ENCODE measurements at places on chromosomes 6 and 20.

GRCh38 chr6:118372413-118372812 is 175.7 kb upstream of the PLN start:
- DNase-seq = no peak

DNA sequence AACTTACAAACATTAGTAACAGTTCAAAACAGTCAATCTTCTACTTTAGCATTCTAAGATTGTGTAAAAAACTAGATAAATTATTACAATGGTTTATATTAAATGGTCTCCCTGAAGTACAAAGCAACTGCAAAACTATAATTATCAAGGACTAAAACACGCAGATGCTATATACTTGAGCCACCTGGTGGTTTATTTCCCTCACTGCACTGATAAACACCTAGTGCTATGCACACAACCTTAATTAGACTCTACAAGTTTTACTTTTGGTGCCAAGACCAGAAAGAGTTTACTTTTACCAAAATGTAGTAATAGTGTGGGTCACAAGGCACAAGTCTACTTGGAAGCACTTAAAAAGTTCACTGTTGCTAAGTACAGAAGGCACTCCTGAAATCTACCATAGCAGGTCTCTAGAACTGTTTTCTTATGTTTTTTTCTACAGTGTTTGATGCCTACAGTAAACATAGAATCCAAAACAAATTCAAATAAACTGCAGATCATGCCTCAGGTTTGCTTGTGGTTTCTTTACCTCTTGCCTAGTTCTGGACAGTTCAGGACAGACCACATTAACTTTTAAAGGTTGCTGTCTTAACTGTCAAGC is 49.2 kb downstream of the GMDS start:
- DNase-seq = peak; percentile 57

DNA sequence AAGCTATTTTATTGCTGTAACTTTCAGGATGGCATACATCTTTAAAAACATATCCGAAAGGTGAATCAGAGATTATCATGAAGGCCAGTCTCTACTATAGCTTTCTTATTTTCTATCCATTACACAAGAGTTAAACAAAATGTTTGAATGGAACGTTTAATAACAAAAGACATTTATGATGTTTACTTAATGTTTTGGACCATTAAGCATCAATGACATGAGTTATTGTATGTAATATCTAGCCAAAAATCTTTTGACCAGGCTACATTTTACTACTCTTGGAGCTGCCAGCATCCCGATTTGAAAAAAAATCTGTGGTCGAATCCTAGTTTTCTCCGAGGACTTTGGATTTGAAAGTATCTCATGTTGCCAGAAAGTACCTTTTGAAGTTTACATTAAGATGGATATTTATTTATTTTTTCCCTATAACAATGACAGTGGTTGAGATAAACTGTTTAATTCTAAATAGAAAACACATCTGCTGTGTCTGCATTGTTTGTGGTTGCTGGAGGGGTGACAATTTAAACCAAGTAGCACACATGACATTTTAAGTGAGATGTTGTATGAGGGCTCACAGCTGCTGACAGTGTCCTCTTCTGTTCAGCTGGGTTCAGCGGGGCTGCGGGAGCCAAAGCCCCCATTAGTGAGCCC is 293.7 kb upstream of the TCF21 start:
- DNase-seq = no peak

- no peak for DNase-seq
These were observed 7.8 kb downstream of the TCF15 start for GRCh38 chr20:602111-602970.

GRCh38 chr20:33568378-33568777 is 78.5 kb downstream of the CBFA2T2 start:
- peak; percentile 76 for DNase-seq

- no peak for DNase-seq
These were observed 120.2 kb downstream of the JARID2 start for GRCh38 chr6:15366003-15366535.

DNA sequence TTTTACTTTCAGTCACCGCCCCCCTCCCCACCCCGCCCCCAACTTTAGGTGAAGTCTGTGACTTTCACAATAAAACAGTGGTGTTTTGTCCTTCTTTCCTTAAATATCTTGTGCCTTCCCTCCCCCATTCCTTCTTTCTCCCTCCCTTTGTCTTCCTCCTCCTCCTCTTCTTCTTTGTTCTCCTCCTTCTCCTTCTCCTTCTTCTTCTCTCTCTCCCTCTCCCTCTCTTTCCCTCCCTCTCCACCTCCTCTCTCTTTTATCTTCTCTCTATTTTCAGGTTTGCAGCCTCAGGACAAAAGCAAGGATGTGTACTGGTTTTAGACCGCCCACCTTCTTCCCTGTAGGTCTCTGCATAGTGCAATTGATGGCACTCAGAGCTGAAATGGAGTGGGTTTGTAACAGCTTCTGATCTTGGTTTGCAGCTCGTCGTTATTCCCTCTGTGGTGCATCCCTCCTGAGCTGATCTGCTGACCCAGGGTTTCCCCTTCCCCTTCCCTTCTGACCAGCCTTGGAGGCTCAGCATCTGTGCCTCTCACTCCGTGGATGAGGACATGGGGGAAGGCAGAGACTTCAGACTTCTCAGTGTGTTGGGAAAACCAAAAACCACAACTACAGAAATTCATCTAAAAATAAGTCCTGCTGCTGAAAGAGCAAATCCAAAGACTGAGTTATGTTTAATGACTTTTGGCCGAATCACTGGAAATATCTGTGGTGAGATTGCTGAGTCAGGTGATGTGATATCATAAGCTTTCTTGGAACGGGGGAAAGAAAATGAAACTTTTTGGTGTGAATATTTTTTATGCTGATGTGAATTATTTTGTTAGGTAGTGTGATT is 6.9 kb downstream of the VGLL2 start:
- no peak for DNase-seq

GRCh38 chr6:47655719-47656595 is 42.4 kb upstream of the ADGRF4 start:
- DNase-seq = no peak

- no peak for DNase-seq
These were observed 144.9 kb downstream of the LPA start for GRCh38 chr6:160519133-160519532.
